Inflammatory macrophage (primary cell): ENCODE measurements at places on chromosomes 5 and 9.

GRCh38 chr5:68380078-68380477 lies 164.5 kb downstream of the PIK3R1 start:
- no peak for DNase-seq

- DNase-seq, result no peak
These were observed 38.9 kb downstream of the NRG2 start for GRCh38 chr5:140004174-140004573.

GRCh38 chr5:93603793-93604643 lies 21.0 kb downstream of the NR2F1 start:
- no peak for DNase-seq

DNA sequence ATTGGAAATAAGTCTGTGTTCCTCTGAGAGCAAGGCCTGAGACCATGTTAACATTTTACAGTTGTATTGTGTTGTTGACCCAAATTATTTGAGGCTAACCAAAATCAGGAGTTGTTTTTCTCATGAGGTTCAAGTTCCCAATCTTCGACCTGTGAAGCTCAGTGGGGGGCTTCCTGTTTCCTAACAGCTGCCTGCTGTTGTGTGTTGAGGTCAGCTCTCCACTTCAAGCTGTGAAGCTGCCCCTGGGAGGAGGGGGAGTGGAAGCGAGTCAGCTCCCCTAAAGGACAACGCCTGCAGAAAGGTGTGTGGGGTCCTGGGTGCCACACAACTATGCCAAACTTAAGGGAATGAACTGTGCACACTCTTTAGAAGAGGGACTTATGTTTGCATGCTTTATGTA lies 295.5 kb downstream of the IRX1 start:
- DNase-seq, result no peak

GRCh38 chr5:50724-51499 lies 41.1 kb upstream of the PLEKHG4B start:
- no peak for DNase-seq

GRCh38 chr5:135238622-135239452 lies 160.2 kb downstream of the MACROH2A1 start:
- DNase-seq, result no peak

- DNase-seq, result no peak
These were observed 115.6 kb upstream of the ADAMTSL1 start for GRCh38 chr9:18358325-18358724.

GRCh38 chr9:85377731-85378289 lies 363.9 kb downstream of the AGTPBP1 start:
- no peak for DNase-seq

GRCh38 chr5:155088811-155089210 lies 75.3 kb downstream of the KIF4B start:
- DNase-seq, result no peak

- DNase-seq, result no peak
These were observed 182.2 kb downstream of the AUH start for GRCh38 chr9:91179237-91180138.
